ENCODE measurements at places on chromosomes 11 and 22.

GRCh38 chr11:122765487-122766131 lies 72.7 kb upstream of the CRTAM start:
- no peaks in the 10 kb centered on the region for H3K36me3 ChIP-seq
- no peaks in the 10 kb centered on the region for H3K4me1 ChIP-seq
- no peak for DNase-seq
- H3K27me3 ChIP-seq, result no peaks in the 10 kb centered on the region
- H3K27ac ChIP-seq, result no peak overlapping the region
- H3K4me3 ChIP-seq, result no peak overlapping the region

DNA sequence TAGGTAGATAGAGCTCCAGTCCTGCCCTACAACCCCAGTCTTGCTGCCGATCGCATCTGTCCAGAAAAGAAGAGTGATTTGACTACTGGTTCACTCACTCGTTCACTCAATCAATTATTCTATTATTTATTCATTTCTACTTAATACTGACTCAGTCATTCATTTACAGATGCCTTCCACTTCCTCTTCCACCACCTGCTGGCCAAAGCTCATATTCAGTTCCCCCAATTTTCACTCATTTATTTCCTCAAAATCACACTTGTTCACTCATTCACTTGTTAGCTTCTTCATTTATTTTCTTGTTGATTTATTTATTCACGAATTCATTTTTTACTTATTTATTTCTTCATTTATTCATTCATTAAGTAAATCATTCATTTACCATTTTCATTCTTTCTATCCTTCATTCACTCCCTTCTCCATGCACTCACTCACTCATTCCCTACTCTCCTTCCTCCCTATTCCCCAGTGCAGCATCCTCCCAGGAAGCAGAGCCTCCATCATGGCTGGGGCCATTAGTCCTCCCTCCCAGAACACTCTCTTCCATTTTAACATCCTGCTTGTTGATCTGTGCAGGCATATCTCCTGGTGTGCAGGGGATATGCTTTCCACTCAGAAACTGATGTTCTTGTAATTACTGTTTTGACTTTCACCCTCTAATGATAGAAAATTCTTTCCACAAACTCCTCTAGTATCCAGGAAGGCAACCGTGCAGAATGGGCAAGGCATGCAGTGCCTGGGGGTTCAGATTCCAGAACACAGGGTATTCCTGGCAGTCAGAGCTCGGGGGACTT lies 281.0 kb downstream of the TENM4 start:
- no peaks in the 10 kb centered on the region for H3K27me3 ChIP-seq
- DNase-seq, result no peak
- no peak overlapping the region for H3K27ac ChIP-seq
- no peaks in the 10 kb centered on the region for H3K36me3 ChIP-seq

GRCh38 chr11:62463121-62463542 lies 44.3 kb downstream of the SCGB1A1 start:
- H3K27me3 ChIP-seq, result no peaks in the 10 kb centered on the region
- peaks cover 2% of the 10 kb centered on the region for H3K36me3 ChIP-seq
- H3K4me3 ChIP-seq, result no peak overlapping the region
- no peak for DNase-seq
- no peaks in the 10 kb centered on the region for H3K4me1 ChIP-seq

DNA sequence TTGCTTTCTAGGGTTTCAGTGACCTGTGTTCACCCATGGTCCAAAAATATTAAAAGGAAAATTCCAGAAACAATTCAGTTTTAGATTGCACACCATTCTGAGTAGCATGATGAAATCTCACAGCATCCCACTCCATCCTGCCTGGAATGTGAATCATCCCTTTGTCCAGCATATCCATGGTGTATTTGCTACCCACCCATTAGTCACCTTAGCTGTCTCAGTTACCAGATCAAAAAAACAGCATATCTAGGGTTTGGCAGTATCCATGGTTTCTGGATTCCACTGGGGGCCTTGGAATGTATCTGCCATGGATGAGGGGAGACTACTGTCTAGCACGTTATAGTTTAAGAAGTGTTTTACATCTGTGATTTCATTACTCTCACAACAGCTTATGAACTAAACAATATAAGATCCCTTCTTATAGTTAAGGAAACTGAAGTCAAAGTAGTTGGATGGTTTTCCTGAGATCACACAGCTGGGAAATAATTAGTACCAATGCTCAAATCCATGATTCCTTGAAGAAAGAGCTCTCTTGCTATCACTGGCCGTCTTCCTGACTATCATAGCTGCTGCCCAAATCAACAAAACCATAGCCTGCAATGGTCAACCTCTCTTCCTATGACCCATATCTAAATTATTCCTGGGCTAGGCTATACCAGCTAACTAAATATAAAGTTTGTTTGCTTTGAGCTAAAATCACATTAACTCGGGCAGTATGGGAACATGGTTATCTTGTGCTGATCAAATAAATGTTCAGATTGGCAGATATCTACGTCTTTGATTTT lies 122.6 kb downstream of the MICAL2 start:
- peaks cover 3% of the 10 kb centered on the region for H3K4me1 ChIP-seq
- DNase-seq, result no peak
- no peak overlapping the region for H3K4me3 ChIP-seq
- peaks cover 5% of the 10 kb centered on the region for H3K36me3 ChIP-seq

- H3K27ac ChIP-seq, result no peak overlapping the region
- H3K36me3 ChIP-seq, result no peaks in the 10 kb centered on the region
- H3K27me3 ChIP-seq, result no peaks in the 10 kb centered on the region
Measured at GRCh38 chr11:87176044-87176443, 138.3 kb downstream of the TMEM135 start.

- peaks cover 9% of the 10 kb centered on the region for H3K36me3 ChIP-seq
- no peaks in the 10 kb centered on the region for H3K27me3 ChIP-seq
- H3K27ac ChIP-seq, result peak overlapping the region; percentile 97
- H3K4me1 ChIP-seq, result peaks cover 2% of the 10 kb centered on the region
Measured at GRCh38 chr22:36328635-36329253, 59.0 kb downstream of the MYH9 start.

DNA sequence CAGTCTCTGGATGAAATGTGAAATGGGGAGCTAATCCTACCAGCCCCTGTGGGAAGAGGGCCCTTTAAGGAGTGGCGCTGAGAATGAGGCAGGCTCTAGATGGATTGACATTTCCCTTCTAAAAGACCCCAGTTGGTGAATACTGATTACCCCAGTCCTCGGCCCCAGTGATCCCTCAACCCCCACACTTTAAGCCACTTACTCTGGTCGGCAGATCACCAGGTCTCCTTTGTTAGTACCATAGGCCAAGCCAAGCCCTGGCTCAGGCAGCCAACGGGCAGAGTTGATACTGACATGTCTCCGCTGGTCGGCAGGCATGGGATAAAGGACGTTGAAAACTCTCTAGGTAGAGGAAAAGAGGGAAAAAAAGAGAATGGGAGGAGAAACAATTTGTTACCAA lies 26.1 kb upstream of the CHRM4 start:
- no peaks in the 10 kb centered on the region for H3K27me3 ChIP-seq
- H3K27ac ChIP-seq, result no peak overlapping the region
- H3K4me1 ChIP-seq, result no peaks in the 10 kb centered on the region
- no peaks in the 10 kb centered on the region for H3K36me3 ChIP-seq

GRCh38 chr22:48863965-48864528 lies 963.6 kb downstream of the BRD1 start:
- no peaks in the 10 kb centered on the region for H3K36me3 ChIP-seq
- no peak overlapping the region for H3K27ac ChIP-seq
- no peak overlapping the region for H3K4me3 ChIP-seq
- DNase-seq, result no peak
- no peaks in the 10 kb centered on the region for H3K4me1 ChIP-seq
- no peaks in the 10 kb centered on the region for H3K27me3 ChIP-seq

DNA sequence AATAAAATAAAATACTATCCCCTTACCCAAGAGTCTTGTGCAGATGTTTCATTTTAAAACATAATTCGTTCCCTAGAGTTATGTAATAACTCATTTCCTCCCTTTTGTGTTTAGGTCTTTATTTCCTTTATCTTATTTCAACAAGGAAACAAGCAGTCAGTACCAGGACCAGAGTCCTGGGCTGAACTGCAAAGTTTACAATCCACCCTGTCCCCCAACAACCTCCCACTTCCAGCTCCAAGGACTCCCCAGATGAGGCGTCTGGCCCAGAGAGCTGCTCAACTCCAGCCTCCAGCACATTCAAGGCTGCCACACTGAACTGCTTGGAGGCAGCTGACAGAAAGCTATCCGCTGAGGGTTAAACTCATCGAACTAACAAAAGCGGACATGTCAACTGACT lies 4.5 kb downstream of the POLDIP3 start:
- H3K4me3 ChIP-seq, result no peak overlapping the region
- H3K4me1 ChIP-seq, result no peaks in the 10 kb centered on the region
- no peak overlapping the region for H3K27ac ChIP-seq
- H3K27me3 ChIP-seq, result peaks cover 1% of the 10 kb centered on the region

- H3K4me1 ChIP-seq, result no peaks in the 10 kb centered on the region
- no peaks in the 10 kb centered on the region for H3K36me3 ChIP-seq
- no peak overlapping the region for H3K27ac ChIP-seq
- no peak for DNase-seq
- no peak overlapping the region for H3K4me3 ChIP-seq
Measured at GRCh38 chr11:10392095-10393079, 62.7 kb upstream of the AMPD3 start.

DNA sequence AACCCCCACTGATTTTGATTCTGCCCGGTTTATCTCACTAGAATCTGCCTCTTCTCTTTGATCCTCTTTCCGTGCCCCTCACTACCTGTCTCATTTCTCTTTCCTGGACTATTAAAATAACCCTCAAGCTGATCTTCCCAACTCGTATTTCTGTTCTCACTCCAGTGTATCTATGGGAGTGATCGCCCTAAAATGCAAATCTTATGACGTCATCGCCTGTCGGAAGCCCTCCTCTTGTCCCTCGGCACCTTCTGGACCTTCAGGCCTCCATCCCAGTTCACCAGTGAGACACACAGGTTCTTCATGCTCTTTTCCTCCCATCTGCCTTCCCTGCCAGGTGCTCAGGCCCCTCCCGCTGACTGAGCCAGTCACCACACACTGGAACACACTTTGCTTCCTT lies 234.5 kb upstream of the TBCEL start:
- no peaks in the 10 kb centered on the region for H3K4me1 ChIP-seq
- no peak overlapping the region for H3K27ac ChIP-seq
- no peaks in the 10 kb centered on the region for H3K36me3 ChIP-seq
- no peaks in the 10 kb centered on the region for H3K27me3 ChIP-seq
- DNase-seq, result no peak

DNA sequence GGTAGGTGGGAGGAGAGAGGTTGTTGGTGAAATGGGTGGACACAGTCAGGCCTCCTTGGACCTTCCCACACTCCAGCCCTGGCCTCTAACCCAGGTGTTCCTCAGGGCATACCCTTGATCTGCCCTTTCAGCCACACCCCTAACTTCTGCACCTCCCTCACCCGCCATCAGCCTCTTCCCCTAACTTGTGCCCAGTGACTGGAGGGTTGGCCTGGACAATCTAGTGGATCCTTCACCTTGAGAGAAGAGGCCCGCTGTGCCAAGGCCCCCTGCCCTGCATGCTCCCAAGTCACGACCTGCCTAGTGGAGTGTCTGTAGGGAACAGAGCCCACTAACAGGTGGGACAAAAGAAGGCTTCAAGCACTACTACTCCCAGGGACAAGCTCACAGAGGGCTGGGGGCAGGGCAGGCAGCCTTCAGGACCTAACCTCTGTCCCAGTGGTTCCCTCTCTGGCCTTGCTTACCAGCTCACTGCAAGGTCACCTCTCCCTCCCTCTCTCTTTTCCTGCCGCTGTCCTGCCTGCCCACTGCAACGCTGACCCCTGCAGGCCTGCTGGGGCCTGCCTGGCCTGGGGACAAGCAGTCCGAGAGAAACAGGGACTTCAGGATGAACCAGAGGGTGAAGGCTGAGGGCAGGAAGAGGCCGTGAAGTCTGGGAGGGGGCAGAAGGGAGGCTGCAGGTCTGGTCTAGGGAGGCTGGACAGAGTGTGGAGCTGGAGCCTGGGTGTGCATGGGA lies 3.3 kb downstream of the SYT7 start:
- no peaks in the 10 kb centered on the region for H3K27me3 ChIP-seq
- no peak for DNase-seq
- no peaks in the 10 kb centered on the region for H3K4me1 ChIP-seq
- H3K27ac ChIP-seq, result no peak overlapping the region
- no peak overlapping the region for H3K4me3 ChIP-seq

DNA sequence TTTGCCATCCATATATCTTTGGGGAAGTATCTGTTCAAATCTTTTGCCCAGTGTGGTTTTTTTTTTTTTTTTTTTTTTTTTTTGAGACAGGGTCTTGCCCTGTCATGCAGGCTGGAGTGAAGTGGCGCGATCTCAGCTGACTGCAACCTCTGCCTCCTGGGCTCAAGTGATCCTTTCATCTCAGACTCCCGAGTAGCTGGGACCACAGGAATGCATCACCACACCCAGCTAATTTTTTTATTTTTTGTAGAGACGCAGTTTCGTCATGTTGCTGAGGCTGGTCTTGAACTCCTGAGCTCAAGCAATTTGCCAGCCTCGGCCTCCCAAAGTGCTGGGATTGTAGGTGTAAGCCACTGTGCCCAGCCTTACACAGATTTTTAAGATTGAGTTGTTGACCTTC lies 4.8 kb upstream of the FAM118A start:
- no peak overlapping the region for H3K4me3 ChIP-seq
- H3K36me3 ChIP-seq, result no peaks in the 10 kb centered on the region
- no peak for DNase-seq
- no peaks in the 10 kb centered on the region for H3K27me3 ChIP-seq
- no peak overlapping the region for H3K27ac ChIP-seq

DNA sequence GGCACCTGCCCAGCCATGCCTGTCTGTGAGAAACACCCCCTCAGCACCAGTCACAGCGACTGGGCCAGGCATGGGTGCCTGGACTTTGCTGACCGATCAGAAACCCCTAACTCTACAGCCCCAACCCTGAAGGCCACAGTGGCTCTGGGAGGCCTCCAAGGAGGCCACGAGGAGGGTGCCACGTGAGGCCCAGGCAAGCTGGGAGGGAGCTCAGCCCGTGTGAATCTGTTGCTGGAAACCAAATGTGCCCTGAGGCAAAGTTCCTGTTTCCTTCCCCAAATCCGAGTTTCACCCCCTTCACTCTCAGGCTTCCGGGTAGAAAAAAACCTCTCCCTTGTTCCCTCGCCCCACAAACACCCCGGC lies 1.3 kb downstream of the UNC93B1 start:
- H3K27me3 ChIP-seq, result no peaks in the 10 kb centered on the region
- no peak overlapping the region for H3K27ac ChIP-seq
- no peaks in the 10 kb centered on the region for H3K36me3 ChIP-seq
- H3K4me3 ChIP-seq, result no peak overlapping the region
- H3K4me1 ChIP-seq, result no peaks in the 10 kb centered on the region

GRCh38 chr11:87366346-87366745 lies 328.6 kb downstream of the TMEM135 start:
- no peak overlapping the region for H3K4me3 ChIP-seq
- H3K27me3 ChIP-seq, result no peaks in the 10 kb centered on the region
- no peak overlapping the region for H3K27ac ChIP-seq
- DNase-seq, result no peak
- H3K4me1 ChIP-seq, result no peaks in the 10 kb centered on the region
- no peaks in the 10 kb centered on the region for H3K36me3 ChIP-seq
